ENCODE measurements at places on chromosomes 1 and 21.

- DNase-seq = no peak
These were observed 70.0 kb downstream of the NVL start for GRCh38 chr1:224259986-224260385.

- DNase-seq = no peak
These were observed 100.5 kb downstream of the AK5 start for GRCh38 chr1:77382366-77382765.

DNA sequence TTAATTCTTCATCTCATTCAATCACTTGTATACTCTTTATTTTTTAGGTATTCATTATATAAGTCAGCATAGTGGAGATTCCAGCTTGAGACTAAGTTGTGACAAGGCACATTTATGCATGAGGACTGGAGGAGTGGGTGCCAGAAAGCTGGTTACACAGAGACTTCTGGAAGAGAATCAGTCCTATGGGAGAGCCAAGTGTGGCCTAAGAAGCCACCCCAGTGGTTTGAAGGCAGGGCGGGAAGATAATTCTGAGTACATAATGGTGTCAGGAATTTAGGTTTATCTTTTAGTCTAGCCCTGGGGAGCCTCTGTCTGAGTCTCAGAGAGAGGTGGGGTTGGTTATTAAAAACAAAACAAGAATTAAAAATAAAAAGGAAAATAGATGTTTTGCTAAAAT lies 83.0 kb downstream of the SPAG17 start:
- no peak for DNase-seq

DNA sequence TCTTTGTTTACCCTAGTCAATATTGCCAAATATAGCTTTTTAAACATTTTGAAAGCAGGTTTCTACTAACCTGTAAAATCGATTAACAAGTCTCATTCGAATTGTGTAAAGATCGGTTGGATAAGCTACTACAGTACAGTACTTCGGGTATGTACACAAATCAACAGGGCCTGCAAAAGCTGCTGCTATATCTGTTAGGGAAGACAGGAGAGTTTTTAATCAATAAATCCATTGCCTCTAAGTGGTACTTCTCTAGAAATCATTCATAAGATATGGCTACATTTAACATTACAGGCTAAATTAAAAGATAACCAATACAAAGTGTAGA lies 34.8 kb upstream of the PSMG1 start:
- DNase-seq = no peak

DNA sequence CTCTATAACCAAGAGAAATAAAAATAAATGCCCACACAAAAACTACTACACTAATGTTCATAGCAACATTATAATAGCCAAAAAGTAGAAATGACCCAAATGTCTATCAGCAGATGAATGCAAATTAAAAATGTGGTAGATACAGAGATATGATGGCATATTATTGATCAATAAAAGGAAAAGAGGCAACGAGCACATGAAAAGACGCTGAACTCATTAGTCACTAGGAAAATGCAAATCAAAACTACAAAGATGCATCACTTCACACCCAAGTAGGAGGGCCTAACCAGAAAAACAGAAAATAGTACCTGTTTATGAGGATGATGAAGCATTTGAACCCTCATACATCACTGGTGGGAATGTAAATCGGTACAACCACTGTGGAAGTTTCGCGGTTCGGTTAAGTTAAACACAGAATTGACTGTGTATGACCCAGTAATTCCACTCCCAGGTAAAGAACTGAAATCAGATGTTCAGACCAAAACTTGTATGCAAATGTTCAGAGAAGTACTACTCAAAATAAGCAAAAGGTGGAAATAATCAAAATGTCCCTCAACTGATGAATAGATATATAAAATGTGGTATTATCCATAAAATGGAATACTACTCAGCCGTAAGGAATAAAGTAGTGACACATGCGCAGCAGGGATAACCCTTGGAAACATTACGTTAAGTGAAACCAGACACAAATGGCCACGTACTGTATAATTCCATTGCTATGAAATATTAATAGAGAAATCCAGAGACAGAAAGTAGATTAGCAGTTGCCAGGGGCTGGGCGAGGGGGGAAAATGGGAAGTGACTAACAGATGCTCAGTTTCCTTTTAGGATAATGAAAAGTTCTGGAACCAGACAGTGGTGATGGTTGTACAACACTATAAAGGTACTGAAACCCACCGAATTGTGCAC lies 3.1 kb downstream of the USP48 start:
- no peak for DNase-seq

DNA sequence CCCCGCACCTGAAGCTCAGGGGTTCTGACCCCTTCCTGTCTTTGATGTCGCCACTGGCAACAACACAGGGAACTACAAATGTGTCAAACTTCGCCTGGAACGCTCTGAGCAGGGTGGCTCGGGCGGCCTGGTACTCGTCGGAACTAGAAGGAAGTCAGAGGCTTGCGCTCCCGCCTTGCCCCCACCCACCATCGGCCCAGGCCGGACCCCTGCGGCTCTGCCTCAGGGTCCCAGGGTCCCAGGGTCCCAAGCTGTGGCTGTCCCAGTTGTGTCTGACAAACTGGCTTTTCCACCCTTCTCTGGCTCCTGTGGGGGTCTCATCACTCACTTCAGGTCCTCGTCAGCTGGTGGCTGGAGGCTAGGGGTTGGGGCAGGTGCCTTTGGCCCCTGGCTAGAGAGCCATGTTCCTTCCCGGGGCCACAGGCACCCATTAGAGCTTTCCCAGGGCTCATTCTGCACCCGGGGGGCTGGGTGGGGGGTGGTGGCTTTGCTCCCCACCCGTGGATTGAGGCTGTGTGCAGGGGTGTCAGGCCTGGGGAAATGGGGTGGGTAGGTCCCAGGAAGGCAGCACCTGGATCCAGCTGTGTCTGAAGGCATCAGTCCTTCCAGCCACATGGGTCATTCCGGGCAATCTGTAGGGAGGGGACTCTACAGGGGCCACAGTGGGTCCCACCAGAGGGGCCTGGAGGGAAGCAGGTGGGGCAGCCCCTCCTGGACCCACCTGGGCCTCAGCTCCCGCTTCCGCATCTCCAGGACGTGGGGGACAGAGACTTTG lies 8.0 kb upstream of the TMEM52 start:
- DNase-seq = no peak

- DNase-seq = no peak
These were observed 10.9 kb downstream of the GJA8 start for GRCh38 chr1:147913362-147913942.

GRCh38 chr21:16073586-16073985 lies 343.8 kb downstream of the USP25 start:
- no peak for DNase-seq

- no peak for DNase-seq
These were observed 996.2 kb downstream of the AMY1C start for GRCh38 chr1:104745875-104746274.

DNA sequence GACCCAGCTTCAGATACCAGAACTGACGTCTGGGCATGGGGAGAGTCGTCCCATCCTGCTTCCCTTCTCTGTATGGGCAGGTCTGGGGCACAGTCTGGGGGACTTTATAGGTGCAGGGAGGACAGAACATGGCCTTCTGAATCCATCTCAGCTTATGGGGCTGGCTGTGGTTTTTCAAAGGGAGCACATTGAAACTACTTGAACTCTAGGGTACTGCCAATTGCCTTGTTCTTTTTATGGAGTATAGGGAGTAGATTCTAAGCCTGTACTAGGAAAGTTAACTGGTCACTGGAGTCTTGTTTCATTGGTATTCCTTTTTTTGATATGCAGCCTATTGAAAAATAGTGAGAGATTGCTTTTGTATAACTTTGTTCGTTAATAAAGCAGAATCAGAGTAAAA lies 90.2 kb downstream of the ATP5PO start:
- DNase-seq = no peak

- no peak for DNase-seq
These were observed 57.3 kb downstream of the SDCCAG8 start for GRCh38 chr1:243312952-243313634.

DNA sequence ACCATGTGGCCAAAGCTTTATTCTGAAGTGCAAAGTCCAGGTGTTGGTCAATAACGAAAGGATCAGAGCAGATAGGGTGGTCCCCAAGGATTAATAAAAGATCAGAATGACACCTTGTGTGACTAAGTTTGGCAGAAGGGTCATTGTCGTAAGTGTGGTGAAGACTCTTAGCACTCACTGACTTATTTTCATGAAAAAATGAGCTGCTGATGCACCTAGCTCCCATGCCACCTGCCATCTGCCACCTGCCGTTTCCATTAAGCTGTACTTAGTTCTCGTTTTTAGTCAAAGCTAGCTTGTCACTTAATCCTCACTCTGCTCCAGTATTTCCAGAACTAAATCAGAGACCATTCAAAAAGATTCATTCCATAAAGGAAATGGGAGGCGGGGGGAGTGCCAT lies 112.6 kb downstream of the SEC16B start:
- no peak for DNase-seq

GRCh38 chr1:171509191-171509590 lies 23.9 kb downstream of the PRRC2C start:
- no peak for DNase-seq

DNA sequence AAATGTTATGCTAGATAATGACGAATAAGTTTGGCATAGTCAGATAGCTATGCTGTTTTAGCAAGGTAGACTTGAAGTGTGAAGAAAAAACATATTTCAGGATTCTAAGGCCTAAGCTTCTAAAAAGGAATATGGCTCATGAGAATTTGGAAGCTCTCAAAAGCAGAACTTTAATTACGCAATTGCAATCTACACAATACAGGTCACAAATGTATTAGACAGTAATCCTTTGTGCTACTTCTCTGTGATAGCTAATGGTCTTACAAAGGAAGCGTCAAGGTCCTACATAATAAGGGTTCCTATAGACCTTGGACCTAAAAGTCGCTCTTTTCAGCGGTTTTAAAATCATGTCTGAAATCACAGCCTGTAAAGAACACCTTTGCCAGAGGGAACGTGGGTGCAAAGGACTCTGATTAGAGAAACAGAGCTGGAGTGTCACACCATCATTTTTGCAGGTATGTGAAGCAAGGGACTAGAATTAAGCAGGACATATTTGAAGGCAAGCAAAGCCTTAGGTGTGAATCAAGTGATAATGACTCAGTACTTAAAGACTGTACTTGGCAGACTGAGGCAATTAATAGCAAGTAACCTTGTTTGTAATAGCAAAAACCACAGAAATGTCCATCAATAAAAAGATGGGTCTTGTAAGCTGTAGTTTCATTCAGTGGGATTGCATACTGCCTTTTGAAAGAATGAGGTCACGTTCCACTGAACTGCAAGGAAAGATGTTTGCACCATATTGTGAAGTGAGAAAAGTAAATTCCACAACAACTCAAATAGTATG lies 420.2 kb downstream of the KCTD3 start:
- DNase-seq = no peak

GRCh38 chr1:64956733-64957441 lies 9.5 kb downstream of the JAK1 start:
- no peak for DNase-seq

DNA sequence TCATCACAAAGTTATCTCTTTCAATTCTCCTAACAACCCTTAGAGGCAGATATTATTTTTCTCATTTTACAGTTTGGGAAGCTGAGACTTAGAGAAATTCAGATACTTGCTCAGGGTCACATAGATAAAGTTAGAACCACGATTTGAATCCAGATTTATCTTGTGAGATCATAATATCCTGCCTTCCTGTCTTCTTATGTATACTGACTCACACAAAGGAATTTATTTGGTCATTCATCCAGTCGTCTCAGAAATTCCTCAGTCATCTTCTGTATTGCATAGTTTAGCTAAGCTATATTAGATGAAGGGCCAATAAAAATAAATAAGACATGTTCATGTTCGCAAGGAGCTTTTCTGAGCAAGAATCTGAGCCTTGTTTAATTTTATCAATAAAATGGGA lies 35.8 kb upstream of the RUNX1 start:
- peak; percentile 56 for DNase-seq

DNA sequence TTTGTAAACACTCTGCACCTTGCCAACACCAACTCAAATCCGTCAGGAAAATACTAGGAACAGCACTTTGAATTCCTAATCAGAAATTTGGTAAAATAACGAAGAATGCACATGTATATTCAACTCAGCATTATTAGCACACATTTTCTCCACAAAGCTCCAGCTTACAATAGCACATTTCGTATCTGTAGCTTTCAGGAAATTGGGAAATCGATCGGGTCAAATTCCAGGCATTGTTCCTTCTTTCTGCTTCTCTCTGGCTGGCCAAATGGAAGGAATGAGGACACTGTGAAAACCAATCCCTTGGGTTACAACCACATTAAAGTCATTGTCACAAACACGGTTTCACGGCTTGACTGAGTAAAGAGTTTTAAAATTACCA lies 58.6 kb downstream of the NPHP4 start:
- no peak for DNase-seq

DNA sequence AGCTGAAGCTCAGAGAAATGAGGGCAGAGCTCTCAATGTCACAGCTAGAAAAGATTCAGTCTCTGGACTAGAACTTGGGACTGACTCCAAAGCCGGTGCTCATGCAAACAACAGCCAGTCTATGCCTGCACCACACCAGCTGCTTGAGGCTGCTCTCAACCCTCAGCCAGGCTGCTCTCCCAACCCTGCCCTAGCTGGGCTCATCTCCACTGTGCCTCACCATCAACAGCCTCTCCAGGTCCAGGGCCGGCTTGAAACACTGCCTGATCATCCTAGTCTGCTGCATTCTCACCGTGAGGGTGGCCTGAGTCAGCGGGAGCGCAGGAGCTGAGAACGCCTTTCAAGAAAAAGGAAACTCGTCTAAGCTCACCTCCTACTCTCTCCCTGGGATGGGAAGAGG lies 94.5 kb downstream of the PTPRU start:
- DNase-seq = no peak

- peak; percentile 30 for DNase-seq
These were observed 185.2 kb downstream of the FAF1 start for GRCh38 chr1:50774759-50775351.

GRCh38 chr1:181608948-181609347 lies 125.6 kb downstream of the CACNA1E start:
- no peak for DNase-seq

- DNase-seq = no peak
These were observed 32.1 kb upstream of the TEKT2 start for GRCh38 chr1:36051821-36052220.

- no peak for DNase-seq
These were observed 58.2 kb downstream of the ITSN1 start for GRCh38 chr21:33700491-33700890.

DNA sequence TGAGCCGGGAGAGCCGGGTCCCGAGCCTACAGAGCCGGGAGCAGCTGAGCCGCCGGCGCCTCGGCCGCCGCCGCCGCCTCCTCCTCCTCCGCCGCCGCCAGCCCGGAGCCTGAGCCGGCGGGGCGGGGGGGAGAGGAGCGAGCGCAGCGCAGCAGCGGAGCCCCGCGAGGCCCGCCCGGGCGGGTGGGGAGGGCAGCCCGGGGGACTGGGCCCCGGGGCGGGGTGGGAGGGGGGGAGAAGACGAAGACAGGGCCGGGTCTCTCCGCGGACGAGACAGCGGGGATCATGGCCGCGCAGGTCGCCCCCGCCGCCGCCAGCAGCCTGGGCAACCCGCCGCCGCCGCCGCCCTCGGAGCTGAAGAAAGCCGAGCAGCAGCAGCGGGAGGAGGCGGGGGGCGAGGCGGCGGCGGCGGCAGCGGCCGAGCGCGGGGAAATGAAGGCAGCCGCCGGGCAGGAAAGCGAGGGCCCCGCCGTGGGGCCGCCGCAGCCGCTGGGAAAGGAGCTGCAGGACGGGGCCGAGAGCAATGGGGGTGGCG lies 371 bp downstream of the ARID1A start:
- DNase-seq = no peak

GRCh38 chr1:94101613-94102525 lies 19.1 kb downstream of the ABCA4 start:
- DNase-seq = no peak

Measured in HS-27A (cell line).